ENCODE measurements at places on chromosomes 7 and 10.

DNA sequence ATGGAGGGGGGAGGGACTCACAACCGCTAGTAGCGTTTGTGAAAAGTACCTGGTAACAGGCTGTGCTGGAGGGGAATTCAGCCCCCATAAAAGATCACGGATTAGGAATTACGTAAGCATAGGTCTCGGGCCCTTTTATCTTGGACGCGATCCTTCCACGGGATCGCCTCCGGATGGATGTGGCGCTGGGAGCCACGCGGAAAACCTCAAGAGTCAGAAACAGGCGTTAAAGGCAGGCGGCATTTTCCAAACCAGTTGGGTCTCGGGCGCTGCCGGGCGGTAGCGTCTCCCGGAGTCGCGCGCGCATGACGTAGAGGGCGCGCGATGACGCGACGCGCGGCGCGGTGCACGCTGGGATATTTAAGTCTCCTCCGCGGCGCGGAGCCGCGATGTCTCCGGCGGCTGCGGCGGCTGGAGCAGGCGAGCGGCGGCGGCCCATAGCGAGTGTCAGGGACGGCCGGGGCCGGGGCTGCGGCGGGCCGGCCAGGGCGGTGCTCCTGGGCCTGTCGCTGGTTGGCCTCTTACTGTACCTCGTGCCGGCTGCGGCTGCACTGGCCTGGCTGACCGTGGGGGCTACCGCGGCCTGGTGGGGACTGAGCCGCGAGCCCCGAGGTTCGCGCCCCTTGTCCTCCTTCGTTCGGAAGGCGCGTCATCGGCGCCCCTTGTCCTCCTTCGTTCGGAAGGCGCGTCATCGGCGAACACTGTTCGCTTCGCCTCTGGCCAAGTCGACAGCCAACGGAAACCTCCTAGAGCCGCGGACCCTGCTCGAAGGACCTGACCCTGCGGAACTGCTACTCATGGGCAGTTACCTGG lies at the start of gene POM121:
Gene POM121, plus strand, starts transcription at position 363 of the 813 bp plus-strand sequence. Its CDS starts 27 bp downstream, at position 390.
- DNase-seq = peak; percentile 90

- DNase-seq = no peak
These were observed 3.6 kb downstream of the LIPN start for GRCh38 chr10:88763441-88763840.

DNA sequence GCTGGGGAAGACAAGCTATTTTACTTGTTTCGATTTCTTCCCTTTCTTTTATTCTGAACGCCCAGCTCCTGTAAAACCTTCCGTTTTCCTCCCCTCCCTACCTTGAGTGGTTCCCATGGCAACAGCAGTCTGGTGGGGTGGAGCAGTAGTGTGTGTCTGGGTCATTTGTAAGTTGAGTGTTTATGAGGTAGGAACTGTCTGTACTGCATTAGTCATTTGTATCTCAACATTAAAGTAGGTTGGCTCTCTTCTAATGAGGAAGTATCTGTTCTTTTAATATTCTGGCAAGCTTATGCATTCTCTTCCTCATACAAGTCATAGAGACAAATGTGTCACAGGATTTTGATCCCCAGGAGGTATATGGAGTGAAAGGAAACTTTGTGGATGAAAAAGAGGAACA lies 85.3 kb upstream of the CCDC6 start:
- peak; percentile 80 for DNase-seq

GRCh38 chr10:3775696-3776551 lies 9.1 kb downstream of the KLF6 start:
- no peak for DNase-seq

GRCh38 chr10:125264091-125264490 lies 103.7 kb upstream of the CTBP2 start:
- no peak for DNase-seq
